Fibroblast of lung (primary cell): ENCODE measurements at places on chromosomes 3 and 15. TPM values are rescaled to one million over a fixed set of nuclear protein-coding genes. Genes with fewer than 3 reads are reported as not detected.

DNA sequence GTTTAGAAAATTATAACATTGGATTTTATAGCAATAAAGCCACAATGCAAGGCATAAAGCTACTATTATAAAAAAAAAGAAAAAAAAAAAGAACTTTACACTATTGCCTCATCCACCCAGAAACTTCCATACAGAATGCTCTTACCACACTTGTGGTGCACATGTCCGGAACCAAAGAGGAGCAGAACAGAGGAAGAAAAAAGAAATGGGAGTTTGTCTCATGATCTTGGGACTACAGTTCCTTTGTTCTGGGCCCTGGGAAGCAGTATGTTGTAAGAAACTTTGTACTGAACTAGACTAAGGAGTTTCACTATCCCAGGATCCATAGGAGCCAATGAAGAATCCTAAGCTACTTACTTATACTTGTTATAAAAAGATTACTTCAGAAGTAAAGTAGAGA, 36.1 kb downstream of the FMN1 start:
- DNase-seq = no peak

DNA sequence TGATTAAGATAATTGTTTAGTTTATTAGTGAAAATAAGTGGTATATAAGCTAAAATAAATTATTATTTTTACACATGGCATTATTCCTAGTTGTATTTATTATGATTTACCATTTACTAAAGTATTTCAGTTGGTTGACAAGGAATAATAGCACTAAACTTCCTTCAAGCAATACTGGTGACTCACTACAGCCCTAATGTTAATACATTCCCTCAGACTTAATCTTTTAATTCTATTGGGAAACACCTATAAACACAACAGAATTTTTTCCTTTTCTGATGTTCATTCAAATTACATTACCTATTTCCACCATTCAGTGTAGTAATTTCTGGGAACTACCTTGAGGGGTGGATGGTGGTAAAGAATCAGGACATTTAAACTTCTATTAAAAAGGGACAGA, 264.0 kb downstream of the TIGIT start:
- peak; percentile 43 for DNase-seq

- no peak for DNase-seq
These were observed 54.2 kb downstream of the FLNB start for GRCh38 chr3:58062472-58062871.

GRCh38 chr3:143839980-143840379, 8.3 kb downstream of the SLC9A9 start:
- no peak for DNase-seq

The ITIH4 gene
- 2.6 TPM in 2 replicates for total RNA-seq

GRCh38 chr15:73756947-73757513, 3.9 kb upstream of the INSYN1 start:
- DNase-seq = no peak

GRCh38 chr3:135090020-135090717, 295.1 kb downstream of the EPHB1 start:
- DNase-seq = no peak

- DNase-seq = peak; percentile 15
These were observed 461.1 kb upstream of the TGFBR2 start for GRCh38 chr3:30145281-30145680.

- DNase-seq = no peak
These were observed 317.6 kb downstream of the CHL1 start for GRCh38 chr3:514192-514591.

- no peak for DNase-seq
These were observed 58.3 kb upstream of the TSEN2 start for GRCh38 chr3:12425850-12426579.
